Lung (tissue), 17 donors: ENCODE measurements at places on chromosomes 2 and 18. TPM values are rescaled to one million over a fixed set of nuclear protein-coding genes. Genes with fewer than 3 reads are reported as not detected.
A peak's percentile ranks its signal among the peaks of the same experiment; 100 is the strongest.

Gene FIGN
- 6.5 TPM for total RNA-seq

DNA sequence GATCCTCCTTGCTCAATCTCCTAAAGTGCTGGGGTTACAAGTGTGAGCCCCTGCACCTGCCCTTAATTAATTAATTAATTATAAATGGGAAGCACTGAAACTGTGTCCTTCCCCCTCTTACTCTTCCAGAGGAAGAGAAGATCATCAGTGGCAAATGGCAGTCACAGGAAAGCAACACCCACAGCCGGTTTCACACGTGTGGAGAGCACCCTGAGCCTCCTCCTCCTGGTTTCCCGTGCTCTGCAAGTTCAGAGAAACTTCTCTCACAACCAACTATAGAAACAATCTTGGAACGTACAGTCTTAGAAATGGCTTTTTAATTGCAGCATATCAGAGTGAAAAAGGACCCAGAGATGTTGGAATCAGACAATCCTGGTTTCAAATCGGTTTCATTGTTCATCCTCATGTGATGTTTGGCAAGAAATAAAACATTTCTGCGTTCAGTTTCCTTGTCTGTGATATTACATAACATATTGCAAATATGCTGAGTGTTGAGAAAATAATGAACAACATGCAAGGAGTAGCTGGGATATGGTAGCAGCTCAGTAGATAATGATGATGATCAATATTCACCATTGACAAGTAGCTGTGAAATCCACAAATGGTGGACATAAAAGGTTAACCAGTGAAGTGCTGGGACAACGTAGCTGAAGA lies 141.0 kb upstream of the KCTD1 start:
- DNase-seq = no peak

Gene HOXD12
- not detected for total RNA-seq

Gene IL36B
- total RNA-seq = not detected

GRCh38 chr2:152761214-152761613 lies 42.8 kb downstream of the ARL6IP6 start:
- no peak for DNase-seq

Gene CRYGC
- not detected for total RNA-seq

DNA sequence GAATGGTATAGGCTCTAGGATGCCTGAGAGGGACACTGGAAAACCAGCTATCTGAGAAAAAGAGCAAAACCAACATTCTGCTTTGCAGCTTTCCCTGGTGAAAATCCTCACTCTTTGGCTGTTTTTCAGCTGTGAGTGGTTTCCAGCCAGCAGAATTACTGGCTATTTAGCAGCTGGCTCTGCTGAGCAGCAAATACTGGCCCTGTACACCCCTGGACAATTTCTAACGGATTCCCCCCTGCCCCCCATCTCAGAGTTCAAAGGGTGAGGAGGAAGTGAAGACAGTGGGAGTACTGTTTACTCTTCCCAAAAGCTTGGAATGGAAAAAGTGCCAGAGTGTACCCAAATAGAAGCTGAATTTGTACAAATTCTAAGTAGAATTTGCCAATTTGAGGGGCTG lies 26.1 kb upstream of the IMP4 start:
- no peak for DNase-seq

Gene C2orf80
- total RNA-seq = 0.25 TPM

Gene SMYD1
- total RNA-seq = not detected

GRCh38 chr2:216696751-216697560 lies 1.6 kb upstream of the IGFBP5 start:
- DNase-seq = no peak

Gene COLEC11
- 0.71 TPM for total RNA-seq

DNA sequence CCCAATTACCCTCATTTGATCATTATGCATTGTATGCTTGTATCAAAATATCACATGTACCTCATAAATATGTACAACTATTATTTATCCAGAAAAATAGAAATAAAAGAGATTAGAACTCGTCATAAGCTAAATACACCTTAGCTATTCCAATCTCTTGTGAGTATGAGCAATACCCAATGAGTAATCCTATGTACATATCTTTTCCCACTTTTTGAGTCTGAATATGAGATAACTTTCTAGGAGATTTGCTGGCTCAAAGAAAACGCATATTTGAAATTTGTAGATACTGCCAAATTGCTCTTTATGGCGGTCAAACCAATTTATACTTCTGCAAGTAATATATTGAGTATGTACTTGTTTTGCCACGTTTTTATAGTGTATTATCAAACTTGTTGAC lies 24.1 kb downstream of the PRKD3 start:
- DNase-seq = no peak

DNA sequence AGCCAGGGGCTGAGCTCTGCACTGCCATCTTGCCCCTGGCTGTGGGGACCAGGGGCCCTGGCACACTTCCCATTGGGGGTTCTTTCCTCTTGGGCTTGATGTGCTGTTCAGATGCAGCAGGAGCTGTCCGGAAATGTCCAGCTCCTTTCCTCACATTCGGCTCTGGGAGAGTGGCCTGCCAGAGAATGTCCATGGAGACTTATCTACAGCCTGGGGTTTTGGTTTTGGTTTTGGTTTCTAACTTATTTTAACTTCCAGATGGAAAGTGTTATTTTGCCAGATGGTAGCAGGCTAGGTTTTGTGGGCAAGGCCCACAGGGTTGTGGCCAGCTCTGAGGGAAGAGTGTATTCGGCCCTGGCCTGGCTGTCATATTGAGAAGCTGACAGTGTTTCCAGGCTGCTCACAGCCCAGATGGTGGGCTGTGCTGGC lies 177.3 kb downstream of the ANKRD30B start:
- no peak for DNase-seq

GRCh38 chr2:128324008-128324896 lies 5.6 kb upstream of the HS6ST1 start:
- DNase-seq = no peak

DNA sequence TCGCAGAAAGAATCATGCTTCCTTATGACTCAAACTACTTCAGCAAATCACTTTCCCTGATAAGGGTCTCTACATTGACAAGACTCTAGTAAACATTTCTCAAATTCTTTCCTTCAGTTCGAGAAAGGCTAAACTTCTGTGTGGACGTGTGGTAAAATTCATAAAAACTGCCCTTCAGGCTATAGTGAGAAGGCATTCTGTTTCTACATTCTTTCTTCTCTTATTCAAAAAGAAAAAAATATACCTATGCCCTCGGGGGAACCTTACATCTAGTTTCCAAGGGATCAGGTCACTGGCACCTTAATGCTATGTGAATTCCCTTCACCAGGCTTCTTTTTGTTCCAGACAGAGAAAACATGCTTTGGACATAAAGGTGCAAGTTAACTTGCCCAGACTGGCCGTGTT lies 4.9 kb downstream of the VIT start:
- DNase-seq = no peak

Gene CTAGE1
- total RNA-seq = 0.06 TPM

DNA sequence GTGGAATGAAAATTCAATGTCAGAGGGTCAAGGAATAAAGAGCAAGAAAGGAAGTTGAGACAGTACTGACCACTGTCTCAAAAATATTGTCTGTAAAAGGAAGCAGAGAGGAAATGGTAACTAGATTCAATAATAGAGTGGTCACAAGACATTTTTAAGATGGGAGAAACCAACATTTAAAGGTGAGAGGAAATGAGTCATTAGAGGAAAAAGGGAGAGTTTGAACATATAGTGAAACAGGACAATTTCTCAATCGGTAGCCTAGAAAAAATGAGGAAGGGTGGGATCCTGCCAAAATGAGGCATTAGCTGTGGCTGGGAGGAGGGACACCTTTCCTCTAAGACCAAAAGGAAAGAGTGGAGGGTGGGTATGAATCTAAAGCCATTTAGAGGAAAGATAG lies 288.5 kb downstream of the SP3 start:
- no peak for DNase-seq

GRCh38 chr2:151637271-151637781 lies 97.0 kb downstream of the NEB start:
- no peak for DNase-seq

DNA sequence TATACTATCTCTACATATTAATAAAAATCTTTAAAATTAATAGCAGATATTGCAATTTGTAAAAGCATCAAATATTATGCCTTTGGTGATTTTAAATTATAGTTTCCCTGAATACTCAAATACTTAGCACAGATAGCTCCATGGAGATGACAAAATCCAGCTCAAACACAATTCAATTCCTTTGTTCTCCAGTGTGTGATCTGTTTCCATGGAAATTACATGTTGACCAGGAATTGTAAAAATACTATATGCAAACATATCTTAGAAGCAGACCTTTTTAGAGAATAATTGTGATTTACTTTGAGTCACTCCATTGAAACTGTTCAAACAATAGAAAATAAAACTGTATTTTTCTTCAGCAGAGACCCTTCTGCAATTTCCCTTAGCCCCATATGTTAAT lies 68.3 kb downstream of the FAM161A start:
- peak; percentile 17 for DNase-seq

GRCh38 chr2:179768765-179769164 lies 92.6 kb downstream of the ZNF385B start:
- DNase-seq = peak; percentile 70

GRCh38 chr2:213185147-213185822 lies 33.9 kb upstream of the IKZF2 start:
- no peak for DNase-seq

- DNase-seq = no peak
Observed at GRCh38 chr18:523561-523960, 23.1 kb upstream of the COLEC12 start.

Gene CAPN14
- 0.21 TPM for total RNA-seq

Gene LMAN2L
- total RNA-seq = 36.3 TPM

DNA sequence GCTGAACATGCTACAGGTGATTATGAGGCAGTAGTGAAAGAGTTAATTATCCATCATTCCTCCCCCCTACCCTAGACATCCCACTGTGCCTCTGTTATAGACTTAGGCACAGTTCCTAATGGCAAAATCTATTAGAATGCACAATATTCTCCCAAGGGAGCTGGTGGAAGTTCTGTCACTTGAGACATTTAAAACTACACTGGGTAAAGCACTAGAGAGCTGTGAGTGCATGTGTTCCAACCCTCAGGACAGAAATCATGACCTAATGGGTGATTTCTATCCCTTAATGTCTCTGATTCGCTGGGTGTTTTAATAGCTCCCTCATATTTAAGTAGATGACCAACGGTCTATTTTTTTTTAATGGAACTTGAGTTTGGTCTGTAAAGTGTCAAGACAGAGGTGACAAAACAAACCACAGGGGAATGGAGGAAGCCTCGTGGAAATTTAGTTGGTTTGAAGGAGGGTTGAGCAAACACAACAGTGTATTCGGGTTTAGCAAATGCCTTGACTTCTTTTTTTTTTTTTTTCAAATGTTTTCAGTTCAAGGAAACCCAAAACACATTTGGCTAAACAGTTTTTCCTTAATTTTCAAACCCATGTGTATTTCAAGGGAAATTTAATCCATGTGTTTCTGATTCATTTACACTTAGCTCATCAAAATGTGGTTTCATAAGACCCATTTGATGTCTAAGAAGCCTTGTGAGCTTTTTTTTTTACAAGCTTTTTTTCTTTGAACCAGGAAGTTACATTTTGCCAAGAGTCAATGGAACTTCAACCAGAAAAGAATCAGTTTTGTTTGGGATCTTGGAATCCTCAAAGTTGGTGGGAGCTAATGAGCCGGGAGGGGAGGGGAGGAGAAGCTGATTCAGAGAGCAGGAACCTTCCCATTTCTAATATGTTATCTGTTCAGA lies 665.1 kb upstream of the ZEB2 start:
- no peak for DNase-seq

DNA sequence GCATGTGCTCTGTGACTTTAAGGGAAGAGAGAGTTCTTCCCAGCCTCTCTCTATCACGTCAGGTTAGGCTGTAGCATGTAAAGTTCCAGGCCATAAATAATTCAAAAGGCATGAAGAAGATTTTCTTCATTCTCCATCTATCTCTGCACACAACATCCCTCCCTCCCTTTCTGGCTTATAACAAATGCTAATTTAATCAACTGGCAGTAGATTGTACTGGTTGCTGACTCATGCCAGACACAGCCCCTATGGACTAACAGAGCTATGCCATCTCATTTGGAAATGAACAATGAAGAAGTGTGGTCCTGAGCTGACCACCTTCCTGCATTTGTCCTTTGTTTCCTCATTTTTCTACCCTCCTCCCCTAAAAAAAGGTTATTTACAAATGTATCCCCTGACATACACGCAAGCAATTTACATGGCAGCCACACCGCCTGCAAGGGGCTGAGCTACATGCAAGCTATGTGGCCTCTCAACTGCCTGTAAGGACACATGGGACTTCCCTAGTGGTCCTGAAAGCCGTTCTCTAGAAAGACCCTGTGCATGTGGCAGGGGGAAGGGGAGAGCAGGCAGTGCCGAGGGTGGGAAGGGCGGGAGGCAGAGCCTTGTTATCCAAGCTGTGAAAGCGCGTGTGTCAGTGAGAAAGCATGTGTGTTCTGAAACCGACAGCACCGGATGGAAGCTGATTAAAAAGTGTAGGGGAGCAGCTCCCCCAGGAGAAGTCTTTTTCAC lies 90.9 kb upstream of the KLF7 start:
- DNase-seq = peak; percentile 7

- no peak for DNase-seq
Observed at GRCh38 chr2:142642650-142643049, 234.8 kb upstream of the KYNU start.

Gene CDKL4
- 6.5 TPM for total RNA-seq

DNA sequence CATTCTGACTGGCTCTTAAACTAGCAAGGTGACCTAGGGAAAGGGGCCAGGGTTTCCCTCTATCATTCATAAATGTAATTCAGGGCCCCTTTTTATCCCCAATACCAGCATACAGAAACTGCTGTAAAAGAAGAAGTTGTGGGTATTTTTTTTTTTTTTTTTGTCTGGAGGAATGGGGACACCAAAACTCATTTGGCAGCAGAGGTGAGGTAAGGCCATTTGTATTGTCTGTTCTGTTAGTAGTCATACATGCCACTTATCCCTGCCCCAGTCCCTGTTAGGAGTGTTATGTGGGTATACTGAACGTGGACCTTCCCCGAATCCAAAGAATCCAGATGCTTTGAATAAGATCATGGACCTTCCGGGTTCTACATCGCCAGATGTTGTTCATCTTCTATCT lies 1.7 kb downstream of the SEPTIN2 start:
- no peak for DNase-seq

Gene RNU2-63P
- total RNA-seq = not detected

DNA sequence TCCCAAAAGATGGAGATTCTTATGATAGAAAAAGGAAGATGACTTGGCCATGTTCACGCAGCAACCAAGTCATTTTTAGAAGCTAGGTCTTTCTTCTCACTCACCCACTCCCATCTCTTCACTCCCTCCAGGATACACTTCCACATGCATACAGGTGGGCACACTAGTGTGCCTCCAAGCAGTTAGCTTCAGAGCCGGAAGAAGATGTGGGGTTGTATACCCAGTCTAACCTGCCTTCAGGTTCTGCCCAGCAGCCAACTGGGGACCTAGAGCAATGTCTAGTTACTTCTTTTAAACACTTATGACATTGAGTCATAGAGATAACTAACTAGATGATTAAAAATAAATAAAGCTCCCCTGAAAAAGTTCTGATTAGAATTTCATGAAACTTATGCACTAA lies 21.8 kb upstream of the TANK start:
- no peak for DNase-seq

Gene UGT1A10
- total RNA-seq = not detected
